ENCODE measurements at places on chromosomes 3 and 15. TPM values are rescaled to one million over a fixed set of nuclear protein-coding genes. Genes with fewer than 3 reads are reported as not detected.

Gene GALNT15
- 29.1 TPM for total RNA-seq

Gene ATP13A4
- 0.13 TPM for total RNA-seq

Gene CXCR6
- total RNA-seq, result not detected

Gene PLSCR2
- 0.13 TPM for total RNA-seq

Gene KBTBD13
- not detected for total RNA-seq

Gene ATP1B3
- total RNA-seq, result 80.7 TPM

Gene PRR20G
- total RNA-seq, result not detected
